Stimulated activated CD4-positive, alpha-beta T cell treated with anti-CD3 and anti-CD28 coated beads, TNF-alpha, amount 100 ng/mL, for 1 hour (primary cell): ENCODE measurements at places on chromosomes 11 and 22.
A peak's percentile ranks its signal among the peaks of the same experiment; 100 is the strongest.

GRCh38 chr11:38160433-38160832 is 1562.4 kb upstream of the RAG2 start:
- DNase-seq: no peak

GRCh38 chr11:97269527-97269926 is 879.7 kb downstream of the JRKL start:
- no peak for DNase-seq

DNA sequence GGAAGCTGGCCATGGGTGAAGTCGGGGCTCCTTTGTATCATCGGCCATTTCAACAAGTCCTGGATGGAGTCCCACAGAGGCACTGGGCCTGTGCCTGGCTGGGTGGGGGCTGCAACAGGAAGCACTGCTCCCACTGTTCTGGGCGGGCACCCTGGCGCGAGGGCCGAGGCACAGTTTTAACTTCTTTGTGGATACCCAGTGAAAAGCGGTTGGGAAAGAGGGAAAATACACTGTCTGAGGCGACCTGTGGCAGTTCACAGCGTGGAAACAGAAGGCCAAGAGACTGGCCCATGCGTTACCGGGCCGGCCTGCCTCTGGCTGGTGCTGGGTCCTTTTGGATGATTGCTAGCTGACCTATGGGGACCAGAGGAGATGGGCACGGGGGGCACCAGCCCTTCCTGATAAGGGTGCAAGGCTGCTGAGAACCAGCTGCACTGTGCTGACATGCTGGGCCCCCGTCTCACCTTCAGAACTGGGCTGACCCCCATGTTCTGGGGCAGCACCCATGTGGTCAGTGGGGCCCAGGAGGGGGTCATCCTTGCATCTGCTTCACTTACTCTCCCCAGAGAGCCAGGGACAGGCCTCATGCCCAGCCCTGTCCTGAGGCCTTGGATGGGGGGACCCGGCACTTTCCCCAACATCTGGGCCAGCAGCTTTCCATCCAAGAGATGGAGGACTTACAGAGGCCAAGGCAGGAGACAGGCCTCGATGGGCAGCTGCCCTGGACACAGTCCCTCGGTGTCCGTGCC is 4.2 kb downstream of the OVOL1 start:
- DNase-seq: no peak

GRCh38 chr11:104522650-104523049 is 358.7 kb upstream of the PDGFD start:
- DNase-seq: no peak

DNA sequence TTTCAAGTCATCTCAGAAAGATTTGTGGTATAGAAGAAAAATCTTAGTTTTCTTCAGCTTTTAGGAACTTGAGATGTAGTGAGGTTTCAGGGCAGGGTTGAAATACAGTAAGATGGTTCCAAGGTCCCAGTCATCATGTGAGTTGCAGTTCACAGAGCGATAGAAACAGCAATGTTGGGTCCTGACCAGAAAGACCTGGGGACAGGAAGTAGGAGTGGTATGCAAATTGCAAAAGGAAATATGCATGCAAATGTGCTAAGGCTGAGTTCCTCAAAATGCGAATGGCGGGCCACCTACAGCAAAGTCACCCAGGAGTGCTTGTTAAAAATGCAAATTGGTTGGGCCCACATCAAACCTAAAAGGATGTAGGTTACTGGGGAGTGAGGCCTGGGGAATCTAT is 1032.7 kb upstream of the TENM4 start:
- no peak for DNase-seq

DNA sequence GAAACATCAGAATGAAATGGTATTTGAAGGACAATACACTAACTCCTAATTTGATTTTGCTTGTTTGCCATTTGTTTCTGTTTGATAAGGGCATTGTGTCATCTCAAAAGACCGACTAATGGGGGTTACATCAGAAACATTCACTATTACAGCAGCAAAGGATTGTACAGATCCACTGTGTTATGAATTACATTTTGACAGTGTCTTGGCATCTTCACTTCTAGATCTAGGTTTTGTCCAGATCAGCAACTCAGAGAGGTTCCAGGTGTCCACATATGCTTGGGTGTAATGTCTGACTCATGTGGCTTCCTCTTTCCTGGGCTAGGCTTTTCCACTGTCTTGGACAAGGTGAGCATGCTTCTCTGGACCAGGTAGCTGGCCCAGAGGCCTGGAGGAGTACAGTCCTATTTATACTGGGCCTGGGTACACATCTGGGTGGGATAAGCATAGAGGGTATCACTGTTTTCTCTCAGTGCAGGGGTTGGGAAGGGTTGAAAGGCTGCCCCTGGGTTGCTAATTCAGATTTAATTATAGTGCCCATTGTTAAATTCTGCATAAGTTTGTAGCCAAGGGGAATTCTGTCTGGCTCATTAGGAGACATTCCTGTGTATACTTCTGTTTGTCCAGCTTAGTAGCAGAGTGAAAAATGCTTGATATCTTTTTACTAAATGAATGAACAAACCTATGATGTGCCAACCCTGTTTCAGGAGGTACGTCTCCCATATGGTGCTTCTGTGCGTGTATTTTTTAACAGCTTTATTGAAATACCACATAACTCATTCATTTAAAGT is 23.8 kb downstream of the DDI1 start:
- DNase-seq: no peak

DNA sequence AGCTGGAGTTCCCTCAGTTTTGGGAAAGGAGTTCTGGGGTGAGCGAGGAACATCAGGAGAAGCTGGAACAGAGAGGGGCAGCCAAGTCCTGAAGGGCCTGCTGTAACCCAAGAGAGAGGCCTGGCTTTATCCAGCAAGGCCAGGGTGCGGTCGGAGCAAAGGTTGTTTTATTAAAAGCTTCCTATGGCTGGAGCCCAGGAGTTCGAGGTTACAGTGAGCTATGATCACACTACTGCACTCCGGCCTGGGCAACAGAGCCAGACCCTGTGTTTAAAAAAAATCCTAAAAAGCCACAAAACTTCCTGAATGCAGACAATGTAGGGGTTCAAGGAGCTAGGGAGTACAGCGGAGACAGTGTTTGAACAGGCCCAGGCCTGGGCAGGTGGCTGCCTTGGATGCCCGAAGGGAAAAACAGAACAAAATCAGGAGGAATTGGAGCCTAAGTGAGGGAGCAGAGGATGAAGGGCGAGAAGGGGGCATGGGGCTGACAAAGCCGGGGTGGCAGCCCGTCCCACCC is 22.2 kb upstream of the MALAT1 start:
- DNase-seq: no peak

DNA sequence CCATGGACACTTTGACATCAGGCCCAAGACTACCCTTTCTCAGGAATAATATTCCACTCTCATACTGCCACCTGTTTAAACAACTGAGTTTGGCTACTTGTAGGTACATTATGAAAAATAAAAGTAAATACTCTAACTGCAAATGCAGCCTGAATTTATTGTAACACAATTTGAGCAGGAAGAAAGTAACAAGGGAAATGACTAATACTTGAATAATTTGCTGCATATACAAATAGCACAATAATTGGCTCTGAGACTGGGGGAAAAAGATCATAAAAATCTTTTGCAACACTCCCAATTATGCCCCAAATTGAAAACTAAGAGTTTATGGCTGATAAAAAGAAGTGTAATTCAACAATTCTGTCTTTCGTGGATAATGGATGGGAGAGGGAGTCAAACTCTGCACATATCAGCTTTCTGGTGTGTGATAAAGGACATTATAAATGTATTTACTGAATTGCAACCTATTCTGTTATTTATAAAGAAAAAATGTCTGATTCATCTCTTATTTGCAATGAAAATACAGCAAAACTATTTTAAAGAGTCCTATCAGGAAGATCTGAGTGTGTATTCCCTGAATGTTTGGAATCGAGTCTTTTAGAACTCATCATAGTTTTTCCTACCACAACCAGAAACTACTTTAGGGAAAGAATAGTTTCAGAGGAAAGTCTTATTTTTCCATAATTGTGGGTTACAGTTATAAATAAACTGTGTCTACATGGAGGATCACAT is 359.0 kb downstream of the JRKL start:
- DNase-seq: no peak

- no peak for DNase-seq
These were observed 78.1 kb downstream of the CYB5R2 start for GRCh38 chr11:7595016-7595866.

- no peak for DNase-seq
These were observed 133.4 kb downstream of the CCDC34 start for GRCh38 chr11:27229511-27230191.

GRCh38 chr11:120899720-120900119 is 124.2 kb upstream of the TBCEL start:
- no peak for DNase-seq

DNA sequence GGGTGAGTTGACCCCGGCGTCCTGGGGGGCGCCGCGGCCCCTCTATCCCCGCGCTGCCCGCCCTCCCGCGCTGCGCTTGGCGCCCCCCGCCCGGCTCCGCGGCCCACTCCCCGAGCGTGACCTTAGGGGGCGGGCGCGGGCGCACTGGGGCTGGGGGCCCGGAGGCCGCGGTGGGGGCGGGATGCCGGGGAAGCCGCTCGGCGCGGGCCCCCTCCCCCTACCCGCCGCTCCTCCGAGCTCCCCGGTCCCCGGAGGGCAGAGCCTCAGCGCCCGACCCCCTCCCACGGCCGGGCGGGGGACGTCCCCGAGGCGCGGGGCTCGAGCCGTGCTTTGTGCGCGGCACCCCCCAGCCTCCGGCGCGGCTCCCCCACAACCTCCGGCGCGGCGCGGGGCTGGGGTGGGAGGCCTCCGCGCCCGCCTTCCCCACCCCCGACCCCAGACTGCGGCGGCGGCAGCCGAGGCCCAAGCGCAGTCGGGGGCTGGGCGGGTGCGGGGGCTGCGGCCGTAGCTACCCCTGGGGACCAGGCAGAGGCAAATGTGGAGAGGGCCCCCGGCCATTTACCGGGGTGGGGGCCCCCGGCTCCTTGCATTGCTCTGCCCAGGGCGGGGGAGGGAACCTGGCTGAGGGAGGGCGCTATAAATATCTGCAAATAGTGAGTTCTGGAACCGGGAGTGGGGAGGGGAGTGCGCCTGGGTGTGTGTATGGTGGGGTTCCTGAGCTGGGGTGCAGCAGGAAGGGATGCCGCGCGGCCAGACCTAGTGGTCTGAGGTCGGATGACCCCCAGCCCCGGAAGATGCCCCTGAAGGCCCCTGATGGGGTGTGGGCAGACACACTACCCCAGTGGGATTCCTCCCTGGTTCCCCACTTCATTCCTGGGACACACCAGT is 988 bp downstream of the MGAT3 start:
- DNase-seq: no peak

- DNase-seq: no peak
These were observed 8.7 kb downstream of the ME3 start for GRCh38 chr11:86663761-86664160.

- DNase-seq: no peak
These were observed at the start of gene NELL1 for GRCh38 chr11:20668844-20669819. TSS of gene NELL1 (plus strand) at chr11:20669586.

- no peak for DNase-seq
These were observed 5.2 kb downstream of the OLFML1 start for GRCh38 chr11:7490535-7490934.

DNA sequence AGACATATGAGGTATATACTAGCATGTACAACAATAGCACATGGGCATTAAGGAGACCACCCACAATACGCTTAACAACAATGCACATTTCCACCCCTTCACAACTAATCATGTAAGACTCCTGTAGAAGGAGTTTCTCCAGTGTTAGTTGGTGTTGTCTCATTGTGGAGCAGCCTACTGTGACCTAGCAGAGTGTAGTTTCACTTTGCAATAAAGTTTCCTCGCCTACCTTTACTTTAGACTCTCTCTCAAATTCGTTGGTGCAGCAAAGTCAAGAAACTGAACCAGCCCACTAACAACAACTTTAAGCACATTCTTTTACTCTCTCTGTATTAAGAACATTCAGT is 863.6 kb downstream of the FAM181B start:
- DNase-seq: no peak

- no peak for DNase-seq
These were observed at the start of gene KCTD14 for GRCh38 chr11:78022397-78023396. TSS of gene KCTD14 (minus strand) at chr11:78023276. CDS start at chr11:78023249, 27 bp downstream.

GRCh38 chr11:10366568-10367331 is 61.9 kb downstream of the ADM start:
- DNase-seq: no peak

- no peak for DNase-seq
These were observed 444.9 kb upstream of the KIRREL3 start for GRCh38 chr11:127445476-127445875.

DNA sequence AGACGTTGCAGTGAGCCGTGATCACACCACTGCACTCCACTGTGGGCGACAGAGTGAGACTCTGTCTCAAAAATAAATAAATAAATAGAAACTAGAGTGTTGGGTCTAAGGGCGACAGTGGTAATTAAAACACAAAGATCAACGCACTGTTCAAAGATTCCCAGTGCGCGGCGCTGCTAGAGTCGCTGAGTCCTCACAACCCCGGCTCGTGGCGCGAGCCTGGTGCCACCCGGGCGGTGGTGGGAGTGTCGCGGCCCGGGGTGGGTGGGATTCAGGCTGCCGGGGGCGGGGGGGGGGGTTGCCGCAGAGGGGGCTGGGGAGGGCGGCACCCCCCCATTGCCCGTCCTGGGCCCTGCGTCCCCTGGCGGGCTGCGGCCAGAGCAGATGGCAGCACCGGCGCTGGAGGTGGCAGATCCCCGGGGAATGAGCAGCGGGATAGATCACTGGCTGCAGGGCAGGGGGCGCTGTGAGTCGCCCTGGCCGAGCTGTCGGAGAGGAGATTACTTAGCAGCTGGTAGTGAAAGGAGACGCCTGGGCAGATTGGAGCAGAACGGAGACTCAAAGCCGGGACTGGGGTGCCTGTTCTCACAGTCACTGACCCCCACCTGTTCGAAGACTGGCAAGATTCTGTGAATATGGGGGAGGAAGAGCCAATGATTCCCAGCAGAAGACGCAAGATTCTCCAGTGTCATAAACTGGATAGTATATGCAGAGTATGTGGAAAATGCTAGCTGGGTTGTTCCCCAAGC is 30.2 kb upstream of the APOBEC3A start:
- no peak for DNase-seq

- no peak for DNase-seq
These were observed 5.7 kb upstream of the SEPTIN3 start for GRCh38 chr22:41963453-41964111.

GRCh38 chr11:1197431-1197885 is 25.4 kb upstream of the MUC5B start:
- DNase-seq: no peak

- DNase-seq: no peak
These were observed 150.8 kb upstream of the TIMP3 start for GRCh38 chr22:32650553-32651345.

- DNase-seq: no peak
These were observed 45.7 kb downstream of the PHF21B start for GRCh38 chr22:44963832-44964721.

DNA sequence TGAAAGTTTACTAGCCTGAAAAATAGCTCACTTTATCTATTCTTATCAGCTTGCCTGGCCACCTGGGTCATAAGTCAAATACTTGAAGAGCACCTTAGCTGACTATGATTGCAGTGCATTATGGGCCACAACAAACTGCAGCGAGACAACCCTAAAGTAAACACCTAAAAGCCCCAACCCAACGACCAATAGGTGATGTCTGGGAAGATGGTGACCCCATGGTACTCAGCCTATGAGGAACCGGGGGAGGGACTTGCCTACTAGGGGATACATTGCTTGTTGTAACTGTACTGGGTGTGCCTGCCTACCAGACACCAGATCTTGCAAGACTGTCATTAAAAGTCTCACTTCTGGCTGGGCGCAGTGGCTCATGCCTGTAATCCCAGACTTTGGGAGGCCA is 35.6 kb upstream of the APOBEC3A start:
- no peak for DNase-seq

- DNase-seq: no peak
These were observed 63.3 kb downstream of the TRIM44 start for GRCh38 chr11:35725885-35726284.

- DNase-seq: peak; percentile 49
These were observed 29.7 kb downstream of the FAM83F start for GRCh38 chr22:40024201-40025061.
